Stimulated activated CD8-positive, alpha-beta memory T cell treated with anti-CD3 and anti-CD28 coated beads, Interleukin-15, amount 100 ng/mL, for 48 hours (primary cell): ENCODE measurements at places on chromosomes 3 and 15.

GRCh38 chr15:38860674-38861073, 296.1 kb upstream of the RASGRP1 start:
- DNase-seq = no peak

DNA sequence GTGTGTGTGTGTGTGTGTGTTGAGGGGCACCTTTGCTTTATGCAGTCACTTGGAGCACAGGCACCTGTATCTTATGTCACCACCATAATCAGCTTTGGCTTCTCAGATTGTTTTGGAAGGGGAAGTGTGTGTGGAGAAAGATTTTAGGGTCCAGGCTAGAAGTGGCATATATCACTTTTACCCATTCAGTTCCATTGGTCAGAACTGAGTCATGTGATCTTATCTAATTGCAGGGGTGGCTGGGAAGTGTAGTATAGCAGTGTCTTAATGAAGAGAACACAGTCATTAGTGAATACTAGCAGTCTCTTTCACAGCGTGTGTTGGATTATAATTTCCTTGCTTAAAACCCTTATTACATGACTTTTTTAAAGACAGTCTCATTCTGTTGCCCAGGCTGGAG, 20.6 kb downstream of the NCK1 start:
- no peak for DNase-seq

DNA sequence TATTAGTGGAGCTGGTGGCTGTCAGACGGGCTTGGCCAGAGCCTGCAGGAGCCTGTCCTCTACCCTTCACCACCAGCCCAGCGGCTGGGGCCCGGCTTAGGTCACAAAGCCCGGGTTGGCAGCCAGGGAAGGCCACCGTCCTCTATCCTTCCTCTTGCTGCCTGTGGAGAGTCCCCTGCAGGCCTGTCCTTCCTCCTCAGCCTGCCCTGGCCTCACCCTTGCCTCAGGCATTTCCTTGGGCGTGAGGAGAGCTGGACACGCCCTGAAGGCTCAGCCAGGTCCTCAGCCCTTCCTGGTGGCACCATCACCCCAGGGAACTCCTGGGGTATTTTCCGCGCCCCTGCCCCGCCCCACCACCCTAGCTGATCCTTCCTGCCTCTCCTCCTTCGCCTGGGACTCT, 7.7 kb downstream of the CHAC1 start:
- no peak for DNase-seq

- DNase-seq = no peak
Measured at GRCh38 chr3:127682561-127682960, 9.8 kb downstream of the ABTB1 start.

DNA sequence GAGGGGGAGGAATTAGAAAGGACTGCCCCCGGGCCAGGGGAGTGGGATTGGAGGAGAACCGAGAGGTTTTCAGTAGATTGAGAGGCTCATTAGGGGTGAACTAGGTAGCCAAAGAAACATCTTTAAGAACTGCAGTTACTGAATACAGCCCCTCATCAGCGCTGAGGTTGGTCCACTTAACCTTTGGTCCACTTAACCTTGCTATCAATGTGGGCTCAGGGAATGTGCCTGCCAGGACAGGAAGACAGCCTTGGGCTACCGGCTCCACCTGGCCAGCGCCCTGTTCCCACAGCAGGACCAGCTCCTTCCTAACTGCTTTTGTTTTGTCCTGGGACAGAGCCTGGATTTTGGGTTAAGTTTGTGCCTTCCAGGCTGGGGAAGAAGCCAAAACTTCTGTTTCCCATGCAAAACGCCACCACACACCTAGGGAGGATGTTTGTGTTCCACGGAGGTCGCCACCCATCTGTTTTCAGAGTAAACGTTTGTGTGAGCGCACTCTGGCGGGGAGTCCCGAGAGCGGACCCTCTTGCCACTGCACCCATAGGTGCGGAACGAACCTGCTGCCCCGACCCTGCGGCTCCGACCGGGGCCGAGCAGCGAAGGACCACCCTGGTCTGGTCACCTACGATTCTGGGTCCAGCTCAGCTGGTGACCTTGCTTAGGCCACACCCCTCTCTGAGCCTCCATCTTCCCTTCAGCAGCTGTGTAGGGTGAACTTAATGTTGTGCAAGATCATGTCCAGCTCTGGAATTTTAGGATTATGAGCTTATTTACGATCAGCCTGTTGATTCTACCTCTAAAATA, 107.4 kb downstream of the VGLL4 start:
- no peak for DNase-seq

GRCh38 chr3:37899101-37899707, 37.5 kb downstream of the CTDSPL start:
- peak; percentile 27 for DNase-seq

- no peak for DNase-seq
Measured at GRCh38 chr15:99680276-99680675, 53.0 kb downstream of the LYSMD4 start.

- DNase-seq = no peak
Measured at GRCh38 chr3:193271101-193271840, 30.2 kb downstream of the PLAAT1 start.

- no peak for DNase-seq
Measured at GRCh38 chr3:127694467-127695215, 21.9 kb downstream of the ABTB1 start.

GRCh38 chr15:44300572-44300971, 12.1 kb downstream of the GOLM2 start:
- DNase-seq = no peak

DNA sequence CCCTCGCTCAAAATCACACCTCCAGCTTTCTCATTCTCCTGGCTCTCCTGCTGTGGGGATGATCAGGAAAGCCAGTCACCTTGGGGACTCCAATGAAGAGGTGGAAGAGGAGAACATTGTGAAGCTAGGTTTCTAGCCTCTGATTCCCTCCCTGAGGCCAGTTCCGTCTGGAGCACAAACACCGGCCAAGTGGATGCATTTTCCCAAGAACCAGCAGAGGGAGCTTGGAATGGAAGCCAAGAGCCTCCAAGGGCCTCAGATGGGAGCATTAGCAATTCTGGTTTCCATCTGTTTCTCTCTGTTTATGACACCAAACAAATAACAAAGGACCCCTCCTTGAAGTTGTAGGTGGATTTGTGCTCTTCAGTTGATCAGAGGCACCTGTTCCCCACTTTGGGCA, 40.6 kb upstream of the NMNAT3 start:
- no peak for DNase-seq

- peak; percentile 75 for DNase-seq
Measured at GRCh38 chr15:52568601-52569585, at the start of gene ARPP19. Gene ARPP19, minus strand, starts transcription at chr15:52569030. Its CDS starts 138 bp downstream, at chr15:52568892.

DNA sequence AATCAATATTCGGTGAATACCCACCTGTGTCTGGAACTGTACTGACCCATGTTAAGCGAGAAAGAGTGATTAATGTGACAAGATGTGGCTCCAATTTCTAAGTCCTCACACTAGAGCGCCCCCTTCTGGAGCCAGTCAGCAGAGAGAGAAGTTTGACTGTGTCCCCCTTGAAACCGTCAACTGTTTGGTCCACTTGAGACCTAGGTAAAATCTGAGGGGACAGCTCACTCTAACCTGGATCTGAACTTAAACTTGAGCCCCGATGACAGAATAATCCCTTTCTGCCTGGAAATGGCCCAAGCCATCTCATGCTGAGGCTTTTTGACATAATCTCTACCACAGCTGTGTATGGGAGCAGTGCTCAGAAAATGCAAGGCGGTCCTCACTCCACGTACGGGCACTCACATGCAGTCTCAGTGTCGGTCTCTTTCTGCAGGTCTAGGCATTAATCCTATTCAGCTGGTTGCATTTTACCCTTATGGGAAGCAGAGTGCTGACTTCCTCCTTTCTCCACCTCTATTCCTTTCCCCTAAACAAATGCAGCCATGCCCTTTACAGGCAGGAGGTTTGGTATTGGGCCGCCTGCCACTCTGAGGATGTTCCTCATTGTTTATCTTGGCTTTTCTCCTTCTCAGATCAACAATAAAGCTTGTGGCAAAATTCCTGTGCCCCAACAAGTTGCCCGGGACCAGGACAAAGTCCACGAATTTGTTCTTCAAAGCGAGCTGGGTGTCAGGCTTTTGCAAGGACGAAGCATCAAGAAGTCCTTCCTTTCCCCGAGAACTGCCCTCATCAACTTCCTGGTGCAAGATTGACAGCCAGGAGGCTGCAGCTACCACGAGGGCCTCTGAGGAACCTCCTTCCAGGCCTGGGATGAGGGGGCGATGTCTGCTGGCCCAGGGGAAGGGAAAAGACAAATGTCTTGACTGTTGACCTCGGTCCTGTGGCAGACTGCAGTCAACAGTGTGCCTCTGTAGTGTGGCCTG, 47.5 kb upstream of the LIMD1 start:
- no peak for DNase-seq

- DNase-seq = no peak
Measured at GRCh38 chr3:48897460-48898376, 964 bp downstream of the SLC25A20 start.

GRCh38 chr3:134232151-134232550, 18.5 kb downstream of the RYK start:
- no peak for DNase-seq

DNA sequence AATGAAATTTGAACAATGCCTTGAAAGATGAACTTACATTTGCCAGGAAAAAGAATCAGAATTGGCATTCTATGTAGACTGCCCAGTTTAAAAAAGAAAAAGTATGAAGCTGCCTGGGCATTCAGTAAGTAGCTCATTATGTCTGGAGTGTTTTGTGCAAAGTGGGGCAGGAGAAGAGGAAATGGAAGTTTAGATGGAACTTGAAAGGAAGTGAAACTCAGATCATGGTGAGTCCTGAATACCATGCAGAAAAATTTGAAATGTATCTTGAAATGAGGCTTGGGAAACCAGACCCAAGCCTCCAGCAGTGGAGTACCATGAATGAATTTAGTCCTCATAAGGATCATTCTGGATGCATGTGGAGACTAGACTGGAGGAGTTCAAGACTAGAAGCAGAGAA, 4.8 kb upstream of the MORC1 start:
- no peak for DNase-seq

DNA sequence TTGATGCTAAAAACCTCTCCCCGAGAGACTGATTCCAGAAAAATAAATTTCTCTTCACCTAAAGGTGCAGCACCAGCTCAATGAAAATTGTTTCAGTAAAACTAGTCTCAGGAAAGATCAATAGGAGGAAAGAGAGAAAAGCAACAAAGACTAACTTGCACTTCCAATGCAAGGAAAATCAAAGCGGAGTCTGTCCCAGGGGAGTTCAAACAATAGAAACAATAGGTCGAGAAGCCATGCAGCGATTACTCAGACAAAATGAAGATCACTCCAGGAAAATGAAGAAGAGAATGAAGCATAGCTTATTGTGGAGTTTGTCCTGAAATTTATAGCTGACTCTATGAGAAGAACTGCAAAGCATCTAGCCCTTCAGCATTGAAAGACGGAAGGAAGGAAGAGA, 105.1 kb upstream of the FRMD4B start:
- DNase-seq = no peak

DNA sequence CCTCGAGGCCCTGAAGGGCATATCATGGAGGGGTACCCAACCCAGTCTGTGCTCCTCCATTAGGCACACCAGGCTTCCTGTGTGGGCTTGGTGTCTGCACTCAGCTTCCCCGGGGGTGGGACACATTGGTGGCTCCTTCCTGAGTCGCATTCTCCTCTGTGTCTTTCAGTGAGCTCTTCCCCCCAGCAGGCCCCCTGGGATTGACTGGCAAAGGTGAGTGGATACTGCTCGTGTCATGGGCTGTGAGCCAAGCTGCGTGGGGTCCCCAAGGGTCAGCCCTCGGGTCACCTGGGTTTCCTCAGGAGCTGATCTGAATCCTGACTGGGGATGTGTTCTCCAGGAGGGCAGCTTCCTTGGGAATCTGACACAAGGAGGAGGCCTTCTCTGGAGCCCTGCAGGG, 231.0 kb downstream of the SNRPN start:
- DNase-seq = no peak
